ENCODE measurements at places on chromosomes 1 and 21.

DNA sequence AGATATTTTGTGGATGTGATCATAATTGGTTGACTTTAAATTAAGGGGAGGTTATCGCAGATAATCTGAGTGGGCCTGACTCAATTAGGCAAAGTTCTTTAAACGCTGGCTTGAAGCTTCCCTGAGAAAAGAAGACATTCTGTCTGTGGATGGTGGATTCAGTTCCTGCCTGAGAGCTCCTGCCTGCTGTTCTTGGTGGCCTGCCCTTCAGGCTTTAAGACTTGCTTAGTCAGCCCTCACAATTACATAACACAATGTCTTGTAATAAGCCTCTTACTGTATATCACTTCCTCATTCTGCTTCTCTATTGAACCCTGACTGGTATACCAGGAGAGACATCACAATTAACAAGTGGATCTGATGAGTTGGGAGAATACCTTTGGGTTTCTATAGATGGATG, 50.2 kb downstream of the KCNJ6 start:
- DNase-seq = no peak

DNA sequence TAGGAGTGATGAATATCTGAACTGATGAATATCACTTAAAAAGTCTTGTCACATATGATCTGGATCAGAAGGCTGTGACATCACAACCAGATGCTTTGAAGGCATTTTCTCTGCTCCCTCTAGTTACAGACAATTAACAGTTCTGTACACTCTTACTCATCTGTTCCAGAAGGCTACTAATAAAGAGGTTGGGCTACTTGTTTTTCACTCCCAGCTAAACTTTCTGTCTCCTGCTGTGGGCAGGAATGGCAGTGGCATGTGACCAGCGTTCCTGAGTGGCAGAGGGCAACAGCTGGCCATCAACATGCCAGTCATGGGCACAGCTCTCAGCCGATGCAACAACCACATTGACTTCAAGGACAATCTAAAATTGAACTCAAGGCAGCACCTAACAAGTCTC, 66.7 kb downstream of the SLC45A1 start:
- no peak for DNase-seq

GRCh38 chr1:109181085-109181806, 32.5 kb upstream of the SARS1 start:
- DNase-seq = no peak

DNA sequence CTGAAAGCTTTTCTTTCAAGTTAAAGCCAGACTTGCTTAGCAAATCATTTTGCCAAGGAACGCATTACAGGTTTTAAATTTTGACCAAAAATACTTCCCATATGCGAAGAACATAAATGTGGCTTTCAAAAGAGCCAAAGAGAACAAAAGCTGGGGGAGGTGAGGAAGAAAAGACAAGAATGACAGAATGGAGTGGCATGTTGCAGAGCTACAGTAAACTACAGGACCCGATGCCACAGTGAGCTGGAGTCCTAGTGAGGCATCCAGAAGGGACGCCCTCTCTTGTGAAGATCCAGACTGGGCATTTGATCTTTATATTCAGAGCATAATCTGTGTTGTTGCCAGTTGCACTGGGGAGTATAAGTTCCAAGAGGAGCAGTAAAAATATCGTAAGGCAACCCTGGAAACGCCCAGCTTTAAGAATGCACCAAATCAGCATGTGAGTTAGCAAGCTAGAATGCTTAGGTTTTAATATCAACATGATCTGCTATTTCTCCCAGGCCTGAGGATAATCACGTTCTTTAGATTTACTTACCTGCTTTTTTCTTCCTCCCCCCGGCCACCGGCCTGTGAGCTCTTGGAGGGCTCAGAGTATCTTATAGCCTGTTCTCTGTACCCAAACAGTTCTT, 48.4 kb upstream of the HOOK1 start:
- no peak for DNase-seq

GRCh38 chr1:160284782-160285344, at the start of gene PEX19:
Gene PEX19, minus strand, starts transcription at chr1:160285133. Its CDS starts 9 bp downstream, at chr1:160285124.
- DNase-seq = peak; percentile 69

DNA sequence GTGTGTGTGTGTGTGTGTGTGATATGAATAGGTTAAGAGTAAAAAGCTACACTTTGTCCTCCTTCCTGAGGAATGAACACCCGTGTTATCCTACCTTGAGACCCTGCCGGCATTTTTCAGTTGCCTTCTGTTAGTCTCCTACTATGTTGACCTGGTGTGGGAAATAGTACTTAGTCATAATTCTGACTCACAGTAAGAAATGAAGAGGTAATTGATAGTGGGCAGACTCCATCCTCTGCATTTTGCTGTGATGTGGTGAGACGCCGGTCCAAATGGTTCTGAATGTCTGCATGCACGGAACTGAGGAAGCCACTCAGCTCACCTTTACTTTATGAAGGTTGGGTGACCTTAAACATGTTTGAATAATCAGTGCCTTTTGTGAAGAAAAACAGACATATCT, 12.6 kb downstream of the CD101 start:
- no peak for DNase-seq

GRCh38 chr1:15916417-15916816, 59.5 kb downstream of the ZBTB17 start:
- DNase-seq = no peak

GRCh38 chr1:186531561-186532165, 70.7 kb upstream of the PDC start:
- DNase-seq = peak; percentile 46

GRCh38 chr1:42184616-42185015, 20.1 kb upstream of the GUCA2A start:
- DNase-seq = no peak

DNA sequence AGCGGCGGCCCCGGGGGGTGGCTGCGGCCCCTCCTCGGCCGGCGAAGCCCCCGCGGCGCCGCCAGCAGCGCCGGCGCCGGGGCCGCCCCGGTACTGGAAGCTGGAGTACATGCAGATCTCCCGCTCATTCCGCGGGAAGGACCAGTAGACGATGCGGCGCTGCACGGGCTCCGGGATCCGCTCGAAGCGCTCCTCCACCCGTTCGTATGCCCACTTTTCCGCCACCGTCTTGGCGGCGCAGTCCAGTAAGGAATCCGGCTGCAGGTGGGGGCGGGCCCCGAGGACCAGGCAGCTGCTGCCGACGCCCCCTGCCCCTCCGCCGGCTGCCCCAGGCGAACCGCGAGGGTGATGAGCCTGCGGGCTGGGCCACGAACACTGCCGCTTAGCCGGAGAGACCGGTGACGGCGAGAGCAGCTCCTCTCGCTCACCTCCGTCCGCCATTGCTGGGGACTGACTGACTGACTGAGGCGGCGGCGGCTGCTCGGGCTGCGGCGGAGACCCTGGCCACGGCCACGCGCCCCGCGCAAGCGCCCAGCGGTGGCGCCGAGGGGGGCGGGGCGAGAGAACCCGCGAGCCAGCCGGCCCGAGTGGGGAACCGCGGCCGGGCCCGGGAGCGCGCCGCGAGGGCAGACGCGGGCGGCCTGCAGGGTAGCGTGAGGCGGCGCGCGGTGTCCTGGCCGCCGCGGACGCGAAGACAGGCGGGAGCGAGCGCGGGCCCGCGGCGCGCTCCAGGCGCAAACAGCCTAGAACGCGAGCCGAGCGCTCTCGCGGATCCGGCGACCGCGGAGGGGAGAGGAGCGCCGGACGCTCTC, at the start of gene ZSWIM5:
Gene ZSWIM5 (minus strand): TSS at position 696 of the 812 bp plus-strand sequence. CDS start 255 bp downstream, at position 441.
- DNase-seq = no peak

DNA sequence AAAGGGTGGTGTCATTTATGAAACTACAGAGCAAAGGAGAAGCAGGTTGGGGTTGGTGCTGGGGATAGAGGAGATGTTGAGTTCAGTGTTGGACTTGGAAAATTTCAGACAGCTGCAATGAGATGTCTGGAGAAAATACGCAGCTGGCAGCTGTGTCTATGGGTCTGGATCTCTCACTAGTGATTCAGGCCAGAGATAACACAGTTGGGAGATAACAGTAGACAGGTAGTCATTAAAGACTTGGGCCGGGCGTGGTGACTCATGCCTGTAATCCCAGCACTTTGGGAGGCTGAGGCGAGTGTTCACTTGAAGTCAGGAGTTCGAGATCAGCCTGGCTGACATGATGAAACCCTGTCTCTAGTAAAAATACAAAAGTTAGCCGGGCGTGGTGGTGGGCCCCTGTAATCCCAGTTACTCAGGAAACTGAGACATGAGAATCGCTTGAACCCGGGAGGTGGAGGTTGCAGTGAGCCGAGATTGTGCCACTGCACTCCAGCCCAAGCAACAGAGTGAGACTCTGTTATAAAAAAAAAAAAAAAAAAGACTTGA, 2.5 kb upstream of the TFAP2E start:
- no peak for DNase-seq

GRCh38 chr1:29196863-29197589, 15.3 kb upstream of the SRSF4 start:
- DNase-seq = no peak

- DNase-seq = no peak
These were observed 4.6 kb upstream of the CLCA2 start for GRCh38 chr1:86419277-86419903.
